Right cardiac atrium (tissue), 5 donors: ENCODE measurements at places on chromosomes 16 and 17.
A peak's percentile ranks its signal among the peaks of the same experiment; 100 is the strongest.

DNA sequence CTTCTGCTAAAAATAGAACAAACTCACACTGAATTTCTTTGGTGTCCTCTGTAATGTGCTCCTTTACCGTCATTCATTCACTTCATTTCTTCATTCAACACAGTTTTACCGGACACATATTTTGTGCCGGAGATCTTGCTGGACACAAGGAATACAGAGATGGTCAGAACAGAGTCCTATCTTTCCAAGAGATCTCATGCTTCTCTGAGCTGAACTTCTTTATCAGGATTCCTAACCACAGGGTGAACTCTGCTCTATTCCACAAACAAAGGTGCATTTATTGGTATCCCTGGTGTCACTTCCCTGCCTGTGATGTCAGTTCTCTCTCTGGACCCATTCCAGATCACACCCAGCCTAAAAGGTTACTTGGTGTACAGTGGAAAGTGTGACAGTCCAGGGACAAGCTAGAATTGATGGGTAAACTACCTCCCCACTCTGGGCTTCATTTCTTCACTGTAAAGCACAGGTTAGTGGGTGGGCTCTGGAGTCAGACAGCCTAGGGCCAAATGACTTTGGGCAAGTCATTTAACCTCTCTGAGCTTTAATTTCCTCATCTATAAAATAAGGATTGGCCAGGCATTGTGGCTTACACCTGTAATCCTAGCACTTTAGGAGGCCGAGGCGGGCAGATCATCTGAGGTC lies 4.2 kb downstream of the IFI35 start:
- no peak for DNase-seq

GRCh38 chr17:30429155-30429554 lies 48.1 kb upstream of the GOSR1 start:
- no peak for DNase-seq

DNA sequence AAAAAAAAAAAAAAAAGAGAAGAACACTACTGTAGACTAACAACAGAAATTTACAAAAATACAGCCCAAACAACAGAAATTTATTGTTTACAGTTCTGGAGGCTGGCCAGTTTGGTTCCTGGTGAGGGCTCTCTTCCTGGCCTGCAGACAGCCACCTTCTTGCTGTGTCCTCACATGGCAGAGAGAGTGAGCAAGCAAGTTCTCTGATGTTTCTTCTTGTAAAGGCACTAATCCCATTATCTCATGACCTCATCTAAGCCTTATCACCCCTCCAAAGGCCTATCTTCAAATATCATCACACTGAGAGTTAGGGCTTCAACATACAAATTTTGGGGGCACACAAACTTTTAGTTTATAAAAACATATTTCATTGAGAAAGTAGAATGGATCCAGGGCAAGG lies 7.3 kb downstream of the ARSG start:
- no peak for DNase-seq

DNA sequence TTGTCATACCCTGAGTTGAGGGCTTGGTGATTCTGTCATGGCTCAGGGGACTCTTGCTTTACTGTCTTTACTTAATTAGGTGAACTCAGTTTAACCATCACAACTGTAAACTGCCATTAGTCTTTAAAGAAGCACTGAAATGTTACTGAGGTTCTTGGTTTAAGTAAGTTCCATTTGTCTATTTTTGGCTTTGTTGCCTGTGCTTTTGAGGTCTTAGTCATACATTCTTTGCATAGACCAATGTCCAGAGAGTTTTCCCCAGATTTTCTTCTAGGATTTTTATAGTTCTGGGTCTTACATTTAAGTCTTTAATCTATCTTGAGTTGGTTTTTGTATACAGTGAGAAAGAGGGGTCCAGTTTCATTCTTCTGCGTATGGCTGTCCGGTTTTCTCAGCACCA lies 137.5 kb downstream of the SOCS1 start:
- no peak for DNase-seq

GRCh38 chr17:6387858-6388257 lies 47.1 kb downstream of the AIPL1 start:
- DNase-seq = no peak

DNA sequence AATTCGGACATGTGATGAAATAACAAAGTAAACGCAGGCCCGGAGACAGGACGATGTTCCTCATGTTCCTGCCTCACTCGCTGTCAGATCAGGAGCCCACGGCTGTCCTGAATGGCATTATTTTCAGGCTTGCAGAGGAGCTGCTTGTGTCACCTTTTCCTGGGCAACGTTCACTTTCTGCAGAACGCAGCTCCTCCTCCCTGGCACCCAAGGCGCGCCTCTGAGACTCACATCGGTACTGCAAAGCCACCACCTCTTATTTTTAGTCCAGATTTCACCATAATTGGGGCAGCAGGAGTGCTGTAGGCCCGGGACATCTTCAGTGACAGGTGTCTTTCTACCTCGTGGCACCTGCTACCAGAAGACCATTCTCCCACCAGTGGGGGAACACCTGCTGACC lies 8.0 kb upstream of the C16orf96 start:
- DNase-seq = no peak

DNA sequence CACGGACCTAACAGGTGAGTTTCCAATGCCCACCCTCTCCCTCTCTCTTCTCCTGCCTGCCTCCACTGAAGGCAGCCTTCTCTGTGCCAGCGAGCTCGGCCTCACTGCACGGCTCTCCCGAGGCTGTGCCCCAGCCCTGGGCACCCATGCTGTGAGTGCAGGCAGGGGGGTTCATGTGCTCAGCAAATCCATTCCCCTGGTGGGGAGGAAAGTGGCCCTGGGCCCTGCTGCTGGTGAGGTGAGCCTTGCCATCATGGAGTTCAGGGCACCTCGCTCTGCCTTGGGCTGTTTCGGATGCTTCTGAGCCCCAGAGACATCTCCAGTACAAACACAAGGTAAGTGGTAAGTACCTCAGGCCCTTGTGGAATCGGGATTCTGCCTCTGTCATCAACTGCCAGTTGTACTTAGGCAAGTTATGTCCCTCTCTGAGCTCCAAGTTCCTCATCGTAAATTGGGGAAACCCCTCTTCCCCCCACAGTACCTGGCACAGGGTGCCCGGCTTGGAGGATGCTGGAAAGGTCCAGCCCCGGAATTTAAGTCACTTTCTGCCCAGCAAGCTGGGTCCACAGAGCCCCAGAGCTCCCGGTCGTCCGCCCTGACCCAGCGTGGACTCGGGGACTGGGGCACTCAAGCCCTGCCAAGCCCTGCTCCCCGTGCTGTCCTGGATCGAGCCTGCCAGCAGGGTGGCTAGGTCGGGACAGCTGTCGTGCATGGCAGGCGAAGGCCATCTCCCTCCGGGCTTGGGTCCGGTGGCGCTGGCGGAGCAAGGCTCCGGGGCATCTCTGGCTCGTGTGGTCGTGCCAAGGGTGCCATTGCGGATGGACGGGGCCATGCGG lies 684 bp upstream of the NUDT16L1 start:
- DNase-seq = peak; percentile 14

GRCh38 chr16:85454171-85454872 lies 158.8 kb upstream of the GSE1 start:
- no peak for DNase-seq

- DNase-seq = no peak
Observed at GRCh38 chr17:10224582-10225195, 26.3 kb upstream of the GAS7 start.

- no peak for DNase-seq
Observed at GRCh38 chr16:53999841-54000240, 286.7 kb downstream of the IRX3 start.

DNA sequence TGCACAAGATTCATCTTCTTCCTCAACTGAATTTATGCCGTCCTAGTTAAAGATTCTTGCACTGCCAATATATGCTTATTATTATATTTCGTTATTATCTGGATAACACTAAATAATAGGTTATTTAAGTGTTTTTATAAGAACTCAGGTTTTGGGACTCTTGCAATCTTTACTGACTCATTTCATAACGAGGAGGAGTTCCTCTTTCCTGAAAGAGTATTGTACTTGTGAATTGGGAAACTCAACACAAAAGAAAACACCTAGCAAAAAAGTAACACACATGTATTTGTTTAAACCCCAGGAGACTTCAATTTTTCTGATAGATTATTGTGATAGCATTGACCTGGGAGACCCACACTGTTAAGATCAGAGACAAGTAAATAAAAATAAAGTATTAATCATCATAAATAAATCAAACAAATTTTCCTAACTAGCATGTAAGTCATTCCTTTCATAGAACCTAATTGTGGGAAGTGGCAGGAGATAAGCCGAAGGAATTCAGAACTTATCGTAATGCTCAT lies 505.8 kb downstream of the KCNJ2 start:
- DNase-seq = no peak

DNA sequence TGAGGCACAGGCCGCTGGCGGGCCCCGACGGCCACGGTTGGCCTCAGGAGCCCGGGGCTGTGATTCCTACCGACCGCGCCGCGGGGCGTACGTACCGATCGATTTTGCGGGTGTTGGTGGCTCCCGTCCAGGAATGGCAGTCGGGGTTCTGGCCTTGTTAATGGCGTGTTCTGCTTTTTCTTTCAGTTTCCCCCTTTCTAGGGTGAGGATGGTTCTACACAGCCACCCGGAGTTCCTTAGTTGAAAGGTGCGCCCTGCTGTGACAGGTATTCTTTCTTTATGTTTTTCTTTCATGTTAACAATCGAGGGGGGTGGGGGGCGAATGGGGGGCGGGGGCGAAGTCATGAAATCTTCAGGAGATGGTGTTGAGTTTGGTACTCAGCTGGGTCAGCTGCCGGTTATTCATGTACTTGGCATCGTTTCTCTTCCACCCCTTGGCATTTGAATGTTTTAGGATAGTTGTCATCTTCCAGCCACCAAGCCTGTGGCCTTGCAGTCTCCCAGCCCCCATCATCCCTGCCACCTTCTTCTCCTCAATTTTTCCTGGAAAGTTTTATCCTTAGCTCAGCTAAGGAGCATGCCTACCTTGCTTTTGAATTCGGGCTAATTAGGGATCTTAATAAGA lies 802 bp downstream of the CYLD start:
- DNase-seq = peak; percentile 77

DNA sequence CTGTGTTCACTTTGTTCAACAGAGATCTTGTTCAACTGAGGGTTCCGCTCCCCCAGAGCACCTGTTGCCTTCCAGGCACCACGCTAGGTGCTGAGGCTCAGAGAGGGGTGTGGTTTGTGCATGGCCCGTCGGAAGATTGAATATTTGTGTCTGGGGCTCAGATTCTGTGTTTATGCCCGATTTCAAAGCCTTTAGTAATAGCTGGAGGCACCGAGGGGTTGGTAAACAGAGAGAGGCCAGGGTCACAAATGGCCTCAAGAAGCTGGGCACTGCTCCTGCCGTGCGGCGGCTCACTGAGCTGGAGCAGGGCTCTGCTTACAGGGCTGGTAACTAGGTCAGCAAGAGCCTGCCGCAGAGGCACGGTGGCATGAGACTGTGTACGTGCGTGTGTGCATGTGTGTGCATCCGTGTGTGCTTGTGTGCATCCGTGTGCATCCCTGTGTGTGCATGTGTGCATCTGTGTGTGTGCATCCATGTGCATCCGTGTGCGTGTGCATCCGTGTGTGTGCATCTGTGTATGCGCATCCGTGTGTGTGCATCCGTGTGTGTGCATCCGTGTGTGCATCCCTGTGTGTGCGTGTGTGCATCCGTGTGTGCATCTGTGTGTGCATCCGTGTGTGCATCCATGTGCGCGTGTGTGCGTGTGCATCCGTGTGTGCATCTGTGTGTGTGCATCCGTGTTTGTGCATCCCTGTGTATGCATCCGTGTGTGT lies 5.4 kb downstream of the ITGAE start:
- no peak for DNase-seq

GRCh38 chr17:5610956-5611355 lies 26.6 kb upstream of the NLRP1 start:
- no peak for DNase-seq

DNA sequence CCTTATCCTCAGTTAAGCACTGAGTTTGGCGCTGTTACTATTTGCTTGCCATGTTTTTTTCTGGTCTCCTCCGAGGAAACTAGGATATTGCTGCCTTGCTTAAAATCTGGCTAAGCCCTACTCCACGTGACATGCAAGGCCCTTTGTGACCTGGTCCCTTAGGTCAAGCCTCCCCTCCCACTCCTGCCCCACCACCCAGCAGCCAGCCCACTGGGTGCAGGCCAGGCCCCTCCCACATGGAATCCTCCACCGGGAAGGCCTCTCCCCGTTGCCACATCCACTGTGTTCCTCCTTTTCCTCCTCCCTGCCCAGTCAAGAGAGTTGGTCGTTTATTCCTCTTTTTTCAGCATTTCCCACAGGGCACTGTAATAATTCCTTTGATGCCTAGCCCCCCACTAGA lies 16.2 kb downstream of the PSMD3 start:
- DNase-seq = peak; percentile 84

- no peak for DNase-seq
Observed at GRCh38 chr17:49793309-49793708, 4.8 kb downstream of the KAT7 start.

DNA sequence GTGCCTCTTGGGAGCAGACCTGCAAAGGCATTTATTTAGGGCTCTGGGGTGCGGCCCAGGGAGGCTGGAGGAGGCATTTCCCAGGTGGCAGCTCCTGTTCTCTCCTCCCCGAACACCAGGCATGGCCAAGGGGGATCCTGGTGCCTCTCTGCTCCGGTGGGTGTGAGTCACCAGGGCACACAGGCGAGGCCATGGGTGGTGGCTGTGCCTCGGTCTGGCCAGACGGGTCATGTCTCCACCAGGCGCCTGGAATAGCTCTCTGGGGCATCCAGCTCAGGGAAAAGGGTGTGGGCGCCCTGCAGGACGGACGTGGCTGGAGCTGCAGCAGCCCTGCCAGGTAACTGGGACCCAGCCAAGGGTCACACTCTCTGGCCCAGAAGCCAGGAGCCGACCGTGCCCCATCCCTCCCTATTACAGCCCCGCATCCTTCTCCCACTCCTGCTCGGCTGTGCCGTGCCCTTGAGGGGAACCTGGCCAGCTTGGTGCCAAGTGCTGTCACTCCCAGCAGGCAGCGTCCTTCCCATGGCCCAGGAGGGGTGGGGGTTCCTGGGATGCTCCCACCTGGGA lies 25.8 kb downstream of the SOX8 start:
- no peak for DNase-seq

DNA sequence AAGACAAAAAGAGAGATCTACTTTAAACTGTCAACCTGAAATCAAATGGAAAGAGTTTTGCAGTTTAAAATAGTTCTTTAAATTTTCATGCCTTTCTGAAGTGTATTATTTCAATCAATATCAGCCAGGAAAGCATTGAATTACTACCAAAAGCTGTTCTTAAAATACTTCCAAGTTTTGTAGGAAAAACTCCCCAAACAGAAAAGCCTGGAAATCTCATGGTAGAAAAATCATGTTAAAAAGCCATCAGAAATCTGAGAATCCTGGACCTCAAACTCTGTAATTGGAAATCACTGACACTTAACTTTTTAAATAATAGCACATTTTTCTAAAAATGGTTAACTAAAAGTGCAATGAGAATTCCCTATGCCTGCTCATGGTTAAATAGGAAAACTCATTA lies 63.3 kb upstream of the CNTNAP4 start:
- no peak for DNase-seq

- peak; percentile 21 for DNase-seq
Observed at GRCh38 chr17:81154961-81155360, 10.3 kb upstream of the PVALEF start.

GRCh38 chr16:86405319-86405718 lies 105.0 kb upstream of the FOXF1 start:
- DNase-seq = no peak

GRCh38 chr16:81601601-81602255 lies 157.1 kb downstream of the CMIP start:
- DNase-seq = no peak
